Karpas-422 (cell line): ENCODE measurements at places on chromosomes 11 and 22.

- DNase-seq, result no peak
Observed at GRCh38 chr11:720642-721246, 14.7 kb downstream of the EPS8L2 start.

GRCh38 chr11:14012846-14013245, 50.3 kb downstream of the SPON1 start:
- no peak for DNase-seq

GRCh38 chr22:19047993-19048392, 74.2 kb downstream of the DGCR2 start:
- DNase-seq, result no peak

GRCh38 chr22:36197514-36198146, 4.0 kb downstream of the APOL4 start:
- DNase-seq, result no peak

GRCh38 chr11:35553021-35553420, 27.6 kb upstream of the PAMR1 start:
- DNase-seq, result no peak

DNA sequence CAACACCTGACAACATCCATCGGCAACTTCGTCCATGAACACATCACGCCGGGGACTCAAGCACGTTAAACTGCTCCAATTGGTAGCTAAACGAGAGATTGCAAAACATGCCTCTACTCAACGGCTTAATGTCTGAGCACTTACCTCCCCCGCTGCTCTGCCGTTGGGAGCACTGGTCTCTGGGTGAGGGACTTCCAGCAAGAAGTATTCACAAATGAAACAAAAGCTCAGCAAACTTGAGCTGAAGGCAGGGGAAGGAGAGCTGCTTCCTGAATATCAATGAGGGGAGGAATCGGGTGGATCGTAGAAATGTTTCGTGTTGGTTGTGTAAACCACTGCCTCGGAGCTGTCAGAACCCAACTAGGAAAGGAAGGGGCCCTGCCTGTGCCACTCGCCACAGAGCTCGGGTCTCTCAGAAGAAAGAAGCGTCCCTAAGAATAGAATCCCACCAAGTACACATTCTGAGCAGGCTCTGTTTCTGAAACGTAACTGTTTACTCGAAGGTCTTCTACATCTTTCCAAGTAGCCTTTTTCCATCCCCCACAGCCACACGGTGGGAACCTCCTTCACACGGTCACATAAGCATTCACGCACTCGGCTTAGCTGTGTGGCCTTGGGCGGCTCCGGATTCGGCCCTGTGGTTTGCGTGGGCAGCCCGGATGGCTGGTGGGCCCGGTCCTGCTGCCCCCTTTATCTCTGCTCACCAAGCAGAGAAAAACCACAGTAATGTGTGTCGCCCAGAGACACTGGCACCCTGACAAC, at the start of gene MLC1:
Gene MLC1 (minus strand): TSS at position 216 of the 762 bp plus-strand sequence. CDS start 524 bp downstream, outside the sequence.
- no peak for DNase-seq

DNA sequence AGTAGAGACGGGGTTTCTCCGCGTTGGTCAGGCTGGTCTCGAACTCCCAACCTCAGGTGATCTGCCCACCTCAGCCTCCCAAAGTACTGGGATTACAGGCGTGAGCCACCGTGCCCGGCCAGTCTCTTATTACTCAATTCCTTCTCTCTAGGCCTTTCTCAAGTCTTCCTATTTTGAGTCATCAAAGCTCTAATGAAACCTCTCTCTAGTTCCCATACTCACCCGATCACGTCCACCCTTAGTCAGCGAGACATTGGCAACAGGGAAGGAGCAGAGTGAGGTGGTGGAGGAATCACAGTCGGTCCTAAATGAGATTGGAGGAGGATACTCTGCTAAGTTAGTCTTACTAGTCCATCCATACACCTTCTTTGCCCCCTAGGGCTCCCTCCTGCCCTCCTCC, 5.0 kb downstream of the BSCL2 start:
- no peak for DNase-seq

DNA sequence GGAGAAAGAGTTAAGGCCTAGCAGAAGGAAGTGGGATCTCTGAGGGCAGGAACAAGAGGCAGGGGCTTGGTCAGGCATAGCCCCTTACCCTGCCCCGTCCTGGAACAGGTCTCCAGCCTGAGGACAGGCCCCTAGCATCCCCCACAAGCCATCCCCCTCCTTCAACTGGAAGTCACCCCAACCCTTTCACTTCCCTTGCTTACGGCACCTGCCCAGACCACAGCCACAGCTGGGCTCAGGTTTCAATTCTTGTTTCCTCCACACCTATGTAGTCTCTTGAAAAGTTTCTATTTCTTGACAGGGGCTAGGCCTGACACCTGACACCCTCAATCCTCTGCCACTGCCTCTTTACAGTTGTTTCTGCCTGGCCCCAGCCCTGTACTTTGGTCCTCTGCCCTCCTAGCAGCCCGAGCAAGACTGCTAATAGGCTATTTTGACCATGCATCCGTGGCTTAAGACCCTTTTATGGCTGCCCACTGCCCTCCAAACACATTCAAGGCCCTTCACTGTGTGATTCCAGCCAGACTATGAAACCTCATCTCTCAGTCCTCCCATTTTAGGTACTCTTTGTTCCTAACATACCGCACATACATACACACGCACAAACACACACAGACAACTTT, 10.9 kb upstream of the FCHSD2 start:
- DNase-seq, result peak; percentile 98

GRCh38 chr11:103659743-103660142, 376.7 kb upstream of the DDI1 start:
- DNase-seq, result no peak

- no peak for DNase-seq
Observed at GRCh38 chr11:32874132-32874531, 18.5 kb upstream of the QSER1 start.
